ENCODE measurements at places on chromosomes 12 and 14.

GRCh38 chr12:105992849-105993740 is 145.7 kb downstream of the NUAK1 start:
- ATAC-seq = no peak

DNA sequence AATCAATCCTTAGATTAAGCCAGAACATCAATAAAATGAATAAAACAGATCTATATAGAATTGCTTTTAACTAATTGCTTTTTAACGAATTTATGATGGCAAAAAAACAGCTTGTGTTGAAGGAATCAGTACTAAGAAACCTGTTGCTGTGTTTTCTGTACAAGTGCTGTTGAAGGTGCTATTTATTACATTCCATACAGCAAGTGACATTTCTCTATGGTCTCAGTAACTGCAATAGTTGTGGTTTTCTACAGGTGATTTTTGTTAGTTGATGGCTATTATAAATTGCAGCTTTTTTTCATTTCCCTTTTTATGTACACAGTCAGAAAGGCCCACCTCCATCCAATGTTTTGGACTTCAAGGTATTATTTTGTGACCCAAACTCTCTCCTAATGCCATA is 56.6 kb downstream of the SLC2A13 start:
- ATAC-seq = no peak

GRCh38 chr14:47194055-47194454 is 481.4 kb downstream of the MDGA2 start:
- ATAC-seq = no peak

- ATAC-seq = no peak
Observed at GRCh38 chr14:38389681-38390080, 133.8 kb upstream of the CLEC14A start.

- peak; percentile 56 for ATAC-seq
Observed at GRCh38 chr12:91722072-91722471, 423.6 kb downstream of the BTG1 start.

DNA sequence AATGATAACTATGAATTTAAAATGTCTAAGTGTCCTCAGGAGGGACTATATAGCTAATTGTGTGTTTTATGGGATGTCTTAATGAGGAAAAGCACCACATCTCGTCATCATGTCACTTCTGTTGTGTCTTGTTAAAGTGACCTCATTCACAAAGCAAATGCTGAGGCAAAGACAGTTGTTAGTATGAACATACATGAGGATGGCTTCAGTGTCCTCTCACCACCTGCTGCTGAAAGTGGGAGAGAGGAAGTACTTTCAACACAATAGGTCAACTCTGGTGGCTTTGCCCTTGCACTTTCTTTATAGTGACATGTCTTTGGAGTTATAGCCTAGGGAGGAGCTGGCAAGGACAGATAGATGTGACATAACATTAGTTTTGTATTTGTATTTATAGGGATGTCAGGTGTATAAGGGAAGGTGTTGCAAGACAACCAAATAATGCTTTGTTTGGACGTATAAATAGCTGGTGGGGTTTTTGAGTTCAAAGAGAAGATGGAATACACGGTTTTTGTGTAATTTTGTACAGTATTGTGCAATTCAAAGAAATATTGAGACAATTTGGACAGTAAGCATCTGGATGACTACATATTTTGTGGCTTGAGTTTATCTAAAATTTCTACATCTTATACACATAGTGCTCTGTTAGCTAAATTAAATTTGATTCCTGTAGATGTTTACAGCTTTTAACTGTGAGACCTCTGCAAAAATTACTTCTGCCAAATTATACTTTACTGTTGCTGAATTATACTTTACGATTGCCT is 131.7 kb upstream of the ATP2B1 start:
- peak; percentile 53 for ATAC-seq

- ATAC-seq = no peak
Observed at GRCh38 chr14:36988568-36988967, 183.8 kb downstream of the SLC25A21 start.

- ATAC-seq = no peak
Observed at GRCh38 chr14:105858676-105859025, 332.3 kb downstream of the TMEM121 start.

DNA sequence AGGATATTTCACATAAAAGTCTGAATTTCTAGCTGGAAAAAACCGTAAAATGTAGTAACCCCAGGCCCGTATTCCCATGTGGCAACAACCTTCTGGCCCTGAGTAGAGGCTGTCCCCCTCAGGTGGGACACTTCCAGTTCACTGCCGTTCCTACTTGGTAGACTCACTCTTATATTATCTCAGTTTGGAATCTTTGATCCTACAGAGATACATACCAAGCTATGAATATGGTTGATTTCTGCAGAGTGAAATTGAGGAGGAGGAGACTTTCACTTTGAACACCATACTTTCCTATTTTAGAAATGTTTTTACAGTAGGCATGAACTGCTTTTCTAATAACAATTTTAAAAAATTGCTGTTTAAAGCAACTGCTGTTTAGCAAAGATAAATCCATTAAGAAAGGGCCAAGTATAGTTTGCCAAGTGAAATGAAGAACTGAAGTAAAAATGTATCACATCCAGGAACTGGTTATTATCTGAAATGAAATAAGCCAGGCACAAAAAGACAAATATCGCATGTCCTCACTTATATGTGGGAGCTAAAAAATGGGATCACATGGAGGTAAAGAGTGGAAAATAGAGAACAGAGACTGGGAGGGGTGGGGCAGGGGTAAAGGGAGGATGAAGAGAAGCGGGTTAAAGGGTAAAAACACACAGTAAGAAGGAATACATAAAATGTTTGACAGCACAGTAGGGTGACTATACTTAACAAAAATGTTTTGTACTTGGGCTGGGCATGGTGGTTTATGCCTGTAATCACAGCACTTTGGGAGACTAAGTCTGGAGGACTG is 92.8 kb upstream of the METAP2 start:
- ATAC-seq = no peak

- ATAC-seq = no peak
Observed at GRCh38 chr12:86104087-86104486, 152.1 kb downstream of the MGAT4C start.

GRCh38 chr14:97618917-97619690 is 821.9 kb downstream of the VRK1 start:
- no peak for ATAC-seq

GRCh38 chr12:79366374-79366773 is 324.4 kb downstream of the PAWR start:
- ATAC-seq = no peak

DNA sequence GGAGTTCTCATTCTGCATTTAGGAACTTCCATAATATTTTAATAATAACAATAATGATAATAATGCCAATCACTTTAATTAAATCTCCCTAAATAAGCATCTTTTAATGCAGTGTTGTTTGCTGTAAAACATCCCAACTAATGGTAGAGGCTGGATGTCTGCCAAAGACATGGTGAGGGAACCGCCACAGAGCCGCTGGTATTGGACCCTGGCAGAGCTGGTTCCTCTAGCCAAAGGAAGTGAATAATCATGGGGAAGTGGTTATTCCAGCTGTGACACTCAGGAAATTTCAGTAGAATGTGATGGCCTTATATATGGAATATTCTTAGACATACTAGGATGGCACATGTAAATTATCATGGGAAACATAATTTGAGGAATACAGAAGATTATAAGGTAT is 483.3 kb downstream of the ZFP36L1 start:
- ATAC-seq = no peak

- no peak for ATAC-seq
Observed at GRCh38 chr12:30792648-30793499, 38.1 kb upstream of the CAPRIN2 start.

GRCh38 chr14:61461808-61462275 is 140.5 kb downstream of the PRKCH start:
- ATAC-seq = peak; percentile 53

All from stimulated activated memory B cell treated with anti-CD40 and anti-IgM and Interleukin-4, amounts not matched to agents 10 μg/mL and 1 μg/mL and 100 μg/mL, for 72 hours (primary cell).